ENCODE measurements at places on chromosomes 12 and 14. TPM values are rescaled to one million over a fixed set of nuclear protein-coding genes. Genes with fewer than 3 reads are reported as not detected.

DNA sequence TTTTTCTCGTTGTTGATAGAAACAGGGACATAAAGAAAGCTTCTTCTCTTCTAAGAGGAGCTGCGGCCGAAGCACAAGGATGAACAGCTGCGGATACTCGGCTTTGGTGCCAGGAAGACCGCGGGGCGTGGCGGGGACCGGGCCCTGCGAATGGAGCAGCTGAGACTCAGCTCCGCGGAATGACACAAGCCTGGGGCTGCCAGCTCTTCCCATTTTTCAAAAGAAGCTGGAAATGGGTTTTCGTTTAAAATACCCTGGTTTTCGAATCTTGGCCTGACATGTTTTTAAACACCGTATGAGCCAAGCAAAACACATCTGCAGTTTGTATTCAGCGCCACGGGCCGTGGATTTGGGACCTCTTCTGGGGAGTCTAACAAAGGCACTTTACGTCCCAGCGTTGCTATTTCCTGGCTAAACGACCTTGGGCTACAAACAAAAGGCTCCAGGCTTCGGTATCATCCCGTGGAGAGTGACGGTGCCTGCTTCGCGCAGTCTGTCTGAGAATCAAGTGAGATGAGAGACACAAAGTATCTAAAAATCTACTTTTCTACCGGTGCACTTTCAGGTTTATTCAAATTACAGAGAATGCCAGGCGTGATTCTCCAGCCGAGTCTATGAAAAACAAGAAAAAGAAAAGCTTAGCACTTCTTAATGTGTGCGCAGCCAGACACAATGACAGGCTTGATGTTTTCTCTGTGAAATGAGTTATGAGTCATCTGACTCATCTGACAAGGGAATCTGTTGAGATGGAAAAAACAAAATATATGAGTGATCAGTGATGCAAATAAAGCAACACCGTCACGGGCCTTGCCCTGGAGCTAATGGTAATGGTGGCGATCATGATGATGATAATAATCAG is 114.0 kb upstream of the TMEM132D start:
- no peak for DNase-seq

The ARHGDIB gene
- 2.7 TPM for total RNA-seq

The HAL gene
- total RNA-seq: not detected

The HOXC13 gene
- 7.5 TPM for total RNA-seq

All from A172 (cell line).